ENCODE measurements at places on chromosomes 2 and 18.

- no peak for DNase-seq
These were observed 64.1 kb upstream of the ADAM23 start for GRCh38 chr2:206379266-206379665.

DNA sequence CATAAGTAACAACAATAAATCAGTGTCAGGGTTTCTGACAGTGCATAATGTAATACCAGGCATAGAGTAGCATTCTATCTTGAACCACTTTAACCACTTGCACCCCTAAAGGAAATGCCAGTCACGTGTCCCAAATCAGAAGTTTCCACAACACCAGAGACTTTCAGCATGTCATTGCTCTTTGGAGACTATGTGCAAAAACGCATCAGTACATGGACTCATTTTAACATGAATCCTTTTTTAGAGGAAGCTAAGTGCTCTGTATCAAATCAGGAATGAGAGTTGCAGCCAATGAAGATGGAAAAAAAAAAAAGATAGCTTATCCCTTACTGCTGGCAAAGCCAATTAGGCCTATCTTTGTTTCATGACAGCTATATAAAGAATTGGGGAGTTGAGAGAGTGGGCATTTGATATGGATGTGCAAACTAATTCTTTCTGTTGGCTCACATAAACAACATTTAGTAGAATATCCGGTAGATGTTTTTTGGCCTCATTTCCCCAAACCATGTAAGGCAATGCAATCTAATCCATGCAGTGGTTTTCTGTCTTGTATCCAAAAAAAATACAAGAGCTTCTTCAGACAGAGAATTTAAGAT lies 353.1 kb downstream of the IRS1 start:
- DNase-seq = no peak

DNA sequence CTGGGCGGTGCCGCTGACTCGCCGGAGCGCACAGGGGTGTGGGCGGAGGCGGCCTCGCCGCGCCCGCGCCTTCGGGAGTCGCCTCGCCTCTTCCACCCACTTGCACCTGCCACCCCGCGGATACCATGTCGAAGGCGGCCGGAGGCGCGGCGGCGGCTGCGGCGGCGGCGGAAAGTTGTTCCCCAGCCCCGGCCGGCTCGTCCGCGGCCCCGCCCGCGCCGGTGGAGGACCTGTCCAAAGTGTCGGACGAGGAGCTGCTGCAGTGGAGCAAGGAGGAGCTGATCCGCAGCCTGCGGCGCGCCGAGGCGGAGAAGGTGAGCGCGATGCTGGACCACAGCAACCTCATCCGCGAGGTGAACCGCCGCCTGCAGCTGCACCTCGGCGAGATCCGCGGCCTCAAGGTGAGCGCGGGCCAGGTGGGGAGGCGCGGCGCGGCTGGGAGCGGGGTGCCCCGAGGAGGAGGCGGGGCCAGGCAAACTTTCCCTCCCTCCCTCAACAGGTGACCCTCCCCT lies 766 bp downstream of the CCDC85A start:
- DNase-seq = no peak

DNA sequence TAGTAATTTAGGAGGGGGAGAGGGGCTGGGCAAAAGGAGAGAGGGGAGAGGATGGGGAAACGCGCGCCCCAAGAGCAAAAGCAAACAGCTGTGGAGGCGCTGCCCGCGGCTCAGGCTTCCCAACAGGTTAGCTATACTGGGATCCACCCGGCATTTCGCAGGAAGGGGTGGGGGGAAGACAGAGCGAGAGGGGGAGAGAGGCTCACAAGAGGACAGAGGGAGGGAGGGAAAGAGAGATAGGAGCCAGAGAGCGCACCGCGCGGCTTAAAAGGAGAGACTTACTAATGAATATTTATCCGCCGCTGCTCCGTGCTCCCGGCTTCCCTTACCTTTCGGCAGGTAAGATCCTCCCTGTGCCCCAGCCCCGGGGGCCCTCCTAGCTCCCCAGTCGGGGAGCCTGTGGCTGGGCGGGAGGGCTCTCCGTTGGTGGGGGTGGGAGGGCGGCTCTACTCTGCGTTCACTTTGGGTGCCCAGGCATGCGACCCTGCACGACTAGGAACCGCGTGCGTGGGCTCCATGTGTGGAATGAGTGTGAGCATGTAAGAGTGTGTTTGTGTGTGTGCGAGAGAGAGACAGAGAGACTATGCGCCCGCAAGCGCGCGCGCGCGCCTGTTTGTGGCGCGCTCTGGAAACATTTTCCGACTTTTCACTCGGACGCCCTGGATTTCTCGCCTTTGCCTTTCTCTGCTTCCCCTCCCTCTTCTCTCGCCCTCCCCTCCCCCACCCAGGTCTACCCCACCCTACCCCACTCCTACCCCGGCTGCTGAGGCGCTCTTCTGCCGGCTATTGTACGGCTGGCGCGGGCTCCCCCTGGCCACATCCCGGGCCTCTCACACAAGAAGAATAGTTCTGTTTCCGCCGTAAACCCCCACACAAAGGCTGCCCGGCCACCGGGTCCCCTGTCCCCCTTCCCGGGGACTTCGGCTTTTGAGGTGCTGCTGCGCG lies 7.2 kb upstream of the SIX3 start:
- no peak for DNase-seq

DNA sequence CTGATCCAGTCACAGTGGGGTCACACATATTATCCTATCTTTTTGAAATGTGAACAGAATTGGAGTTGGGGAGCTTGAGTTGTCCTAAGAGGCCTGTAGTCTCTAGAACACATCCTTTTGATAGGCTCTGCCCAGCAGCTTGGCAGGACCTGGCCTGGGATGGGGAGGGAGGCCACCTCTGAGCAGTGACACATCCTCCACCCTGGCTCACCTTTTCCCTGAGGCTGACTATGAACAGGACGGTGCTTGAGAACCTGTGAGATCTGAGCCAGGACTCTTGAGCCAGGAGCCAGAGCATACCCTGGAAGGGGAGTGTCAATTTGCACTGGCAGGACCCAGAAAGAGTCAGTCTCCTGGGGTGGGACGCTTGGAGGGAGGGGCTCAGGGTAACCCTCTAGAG lies 17.7 kb upstream of the ATP6V1B1 start:
- no peak for DNase-seq

All from hippocampal formation (tissue), 2 donors.